ENCODE measurements at places on chromosomes 6 and 20.
A peak's percentile ranks its signal among the peaks of the same experiment; 100 is the strongest.

DNA sequence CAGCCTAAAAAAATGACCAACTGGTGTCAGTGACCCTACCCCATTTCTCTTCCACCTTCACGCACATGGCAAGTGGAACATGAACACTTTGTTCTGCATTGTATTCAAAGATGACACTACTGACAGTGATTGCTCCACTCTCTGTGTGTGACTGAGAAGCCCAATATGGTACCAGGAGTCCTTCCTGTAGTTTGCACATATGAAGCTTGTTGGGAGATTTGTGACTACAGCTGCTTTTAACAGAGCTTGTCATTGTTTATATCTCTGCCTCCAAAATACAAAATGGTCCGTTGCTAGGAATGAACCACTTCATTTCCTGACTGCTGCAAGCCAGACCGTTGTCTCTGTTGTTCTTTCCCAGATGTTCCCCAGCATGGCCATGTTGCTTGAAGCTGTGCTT, 140.3 kb upstream of the TCF21 start:
- no peak for DNase-seq

DNA sequence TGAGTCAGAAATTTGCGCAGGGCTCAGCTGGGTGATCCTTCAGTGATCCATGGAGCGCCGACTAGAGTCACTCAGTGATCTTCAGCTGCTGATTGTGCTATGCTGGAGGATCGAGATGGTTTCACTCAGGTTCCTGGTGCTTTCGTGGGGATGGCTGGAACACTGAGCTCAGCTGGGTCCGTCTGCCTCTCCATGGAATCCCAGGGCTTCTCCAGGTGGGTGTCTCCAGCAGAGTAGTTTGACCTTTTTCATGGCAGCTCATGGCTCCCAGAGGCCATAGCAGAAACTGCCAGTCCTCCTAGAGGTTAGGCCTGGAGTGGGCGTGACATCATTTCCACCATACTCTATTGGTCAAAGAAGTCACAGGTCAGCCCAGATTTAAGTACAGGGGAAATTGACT, 88.8 kb upstream of the SIRPA start:
- no peak for DNase-seq

GRCh38 chr6:52887910-52888524, 21.5 kb downstream of the GSTA3 start:
- DNase-seq = no peak

GRCh38 chr6:50823094-50823920, 4.6 kb downstream of the TFAP2B start:
- DNase-seq = no peak

DNA sequence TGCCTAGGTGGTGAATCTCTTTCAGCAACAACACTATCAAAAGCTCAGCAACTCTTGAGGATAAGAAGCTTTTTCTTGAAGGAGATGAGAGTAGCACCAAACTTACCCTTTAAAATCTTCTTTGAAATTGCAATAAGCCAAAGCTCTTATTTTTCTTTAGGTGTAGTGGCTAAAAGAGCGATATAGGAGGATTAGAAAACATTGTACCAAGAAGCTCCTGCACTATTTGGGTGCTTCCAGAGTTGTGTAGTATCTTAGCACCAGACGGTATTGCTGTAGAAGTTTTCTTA, 1.2 kb downstream of the FUT9 start:
- DNase-seq = no peak

DNA sequence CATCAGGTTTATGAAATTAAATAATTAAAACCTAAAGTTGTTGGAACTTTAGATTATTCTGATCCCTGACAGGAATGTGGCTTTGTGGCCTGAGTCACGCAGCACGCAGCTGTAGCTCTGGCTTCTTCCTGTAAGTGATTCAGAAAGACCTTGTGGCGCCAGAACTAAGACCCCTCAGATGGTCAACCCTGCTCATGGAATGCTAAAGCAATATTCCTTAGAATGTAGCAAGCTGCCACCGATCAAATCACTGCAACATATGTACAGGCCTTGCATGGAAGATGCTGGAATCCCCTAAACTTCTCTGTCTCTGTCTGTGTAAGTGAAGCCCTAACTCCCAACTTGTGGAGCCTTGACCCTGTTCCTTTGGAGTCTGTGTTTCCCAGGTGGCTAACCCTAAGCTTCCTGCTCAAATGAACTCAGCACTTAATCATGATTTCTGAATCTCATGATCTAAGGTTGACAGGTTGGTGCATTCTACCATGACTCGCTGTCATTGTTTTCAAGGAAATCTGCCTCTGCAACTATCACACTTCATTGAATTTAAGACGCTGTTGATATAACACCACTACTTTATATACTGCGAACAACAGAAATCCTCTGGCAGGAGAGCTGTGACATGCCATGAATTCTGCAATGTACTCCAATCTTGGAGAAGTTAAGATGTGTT, 111.2 kb upstream of the CST7 start:
- DNase-seq = no peak

DNA sequence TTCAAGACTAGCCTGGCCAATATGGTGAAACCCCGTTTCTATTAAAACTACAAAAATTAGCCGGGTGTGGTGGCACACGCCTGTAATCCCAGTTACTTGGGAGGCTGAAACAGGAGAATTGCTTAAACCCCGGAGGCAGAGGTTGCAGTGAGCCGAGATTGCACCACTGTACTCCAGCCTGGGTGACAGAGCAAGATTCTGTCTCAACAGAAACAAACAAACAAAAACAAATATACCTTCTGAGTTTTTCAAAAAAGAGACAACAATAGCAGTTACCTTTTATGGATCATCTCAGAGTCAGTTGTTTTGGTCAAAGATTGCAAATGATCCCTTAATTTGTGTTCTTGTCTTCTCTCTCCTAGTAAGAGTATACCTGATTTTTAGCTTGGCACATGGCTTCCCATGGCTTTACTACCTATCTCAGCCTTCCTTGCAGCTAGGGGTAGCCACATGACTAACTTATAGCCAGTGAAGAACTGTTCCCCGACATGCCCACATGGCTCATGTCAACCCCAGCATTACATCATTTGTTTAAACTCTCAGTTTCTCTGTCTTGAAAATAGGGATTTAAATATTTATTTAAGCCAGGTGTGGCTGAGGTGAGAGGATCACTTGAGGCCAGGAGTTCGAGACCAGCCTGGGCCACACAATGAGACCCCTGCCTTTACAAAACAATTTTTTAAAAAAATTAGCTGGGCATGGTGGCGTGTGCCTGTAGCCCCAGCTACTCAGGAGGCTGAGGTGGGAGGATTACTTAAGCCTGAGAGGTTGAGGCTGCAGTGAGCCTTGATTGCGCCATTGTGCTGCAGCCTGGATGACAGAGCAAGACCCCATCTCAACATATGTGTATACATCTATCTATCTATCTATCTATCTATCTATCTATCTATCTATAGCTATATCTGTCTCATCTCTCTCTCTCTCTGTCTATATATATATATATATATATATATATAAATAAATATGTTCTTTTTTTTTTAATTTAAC, 25.0 kb upstream of the SLC9A8 start:
- DNase-seq = no peak

- no peak for DNase-seq
These were observed 232.0 kb downstream of the BCAS1 start for GRCh38 chr20:53838311-53838868.

- DNase-seq = no peak
These were observed 1.2 kb downstream of the DNMT3B start for GRCh38 chr20:32763202-32764004.

DNA sequence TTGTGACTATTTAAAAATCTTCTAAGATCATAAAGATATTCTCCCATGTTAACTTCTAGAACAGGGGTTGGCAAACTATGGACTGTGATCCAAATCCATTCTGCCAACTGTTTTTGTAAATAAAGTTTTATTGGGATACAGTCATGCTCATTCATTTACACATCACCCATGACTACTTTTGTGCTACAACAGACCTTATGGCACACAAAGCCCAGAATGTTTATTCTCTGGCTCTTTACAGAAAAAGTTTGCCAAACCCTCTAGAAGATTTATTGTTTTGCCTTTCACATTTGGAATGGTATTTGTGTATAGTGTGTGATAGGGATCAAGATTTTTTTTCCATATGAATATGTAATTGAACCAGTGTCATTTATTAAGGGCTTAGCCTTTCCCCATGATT, 341.7 kb downstream of the CD83 start:
- DNase-seq = no peak

- DNase-seq = no peak
These were observed 1.7 kb downstream of the CAP2 start for GRCh38 chr6:17395112-17395511.

DNA sequence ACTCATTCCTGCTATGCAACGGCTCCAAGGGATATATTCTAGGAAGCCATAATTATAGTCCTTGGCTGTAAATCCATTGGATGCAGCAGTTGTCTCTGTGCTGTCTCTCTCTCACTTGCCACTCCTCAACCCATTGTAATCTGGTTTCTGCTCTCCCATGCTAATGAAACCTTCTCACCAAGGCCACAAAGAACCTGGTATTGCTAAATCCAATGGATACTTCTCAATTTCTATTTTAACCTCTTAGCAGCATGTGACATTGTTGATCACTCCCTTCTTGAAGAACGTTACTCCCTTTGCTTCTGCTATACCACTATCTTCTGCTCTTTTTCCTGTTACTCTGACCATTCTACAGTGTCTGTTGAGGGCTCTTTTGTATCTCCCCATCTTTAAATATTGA, 39.8 kb upstream of the GCLC start:
- DNase-seq = no peak

DNA sequence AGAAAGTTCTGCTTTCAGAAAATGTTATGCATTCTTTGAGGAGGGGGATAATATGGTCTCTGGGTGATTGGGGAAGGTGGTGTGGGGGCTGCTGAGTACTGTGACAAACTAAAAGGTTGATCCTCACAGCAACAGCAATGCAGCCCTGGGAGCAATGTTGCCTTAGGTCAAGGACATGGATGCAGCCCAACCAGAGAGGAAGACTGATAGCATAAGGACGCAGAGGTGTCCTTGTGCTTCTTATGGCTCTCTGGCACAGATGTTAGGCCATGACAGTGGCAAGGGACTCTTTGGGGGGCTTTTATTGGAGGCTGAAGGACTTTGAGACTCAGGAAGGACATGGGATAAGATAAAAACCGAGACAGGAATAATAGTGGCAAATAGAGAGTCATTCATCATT, 186.2 kb upstream of the PHACTR1 start:
- no peak for DNase-seq

DNA sequence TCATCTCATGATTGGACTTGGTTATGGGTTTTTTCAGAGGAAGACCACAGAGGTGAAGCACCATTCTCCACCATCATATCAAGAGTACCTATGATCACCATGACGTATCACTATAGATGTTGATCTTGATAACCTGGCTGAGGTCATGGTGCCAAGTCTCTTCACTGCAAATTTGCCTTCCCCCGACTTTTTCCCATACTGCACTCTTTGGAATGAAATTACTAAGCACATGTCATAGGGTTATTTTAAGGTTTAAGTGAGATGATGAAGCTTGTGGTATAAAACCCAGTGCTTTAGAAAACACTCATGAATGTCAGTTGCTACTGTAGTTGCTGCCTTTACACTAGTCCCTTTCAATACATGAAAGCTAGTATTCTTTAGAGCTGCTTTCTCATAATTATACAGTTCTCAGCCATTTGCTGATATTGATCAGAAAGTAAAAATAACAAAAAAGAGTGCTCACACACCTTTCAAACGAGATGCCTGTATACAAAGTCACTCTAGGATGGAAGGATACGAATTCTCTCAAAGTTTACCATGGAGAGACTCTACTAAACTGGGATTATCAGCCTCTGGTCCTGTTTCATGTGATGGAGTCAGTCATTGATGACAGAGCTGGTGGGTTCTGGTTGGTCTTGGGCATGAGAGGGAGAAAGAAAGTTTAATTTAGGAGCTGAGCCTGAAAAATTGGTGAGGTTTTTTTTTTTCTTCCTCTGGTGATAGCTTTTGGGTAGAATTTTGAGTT, 228.1 kb downstream of the PRL start:
- no peak for DNase-seq

GRCh38 chr6:7201732-7202541, 94.2 kb downstream of the RREB1 start:
- DNase-seq = no peak

- DNase-seq = peak; percentile 24
These were observed 31.4 kb upstream of the MARCKS start for GRCh38 chr6:113825781-113826180.

- no peak for DNase-seq
These were observed 14.5 kb downstream of the PCIF1 start for GRCh38 chr20:45948742-45949541.

- no peak for DNase-seq
These were observed 204.5 kb downstream of the SYNDIG1 start for GRCh38 chr20:24673678-24674570.

DNA sequence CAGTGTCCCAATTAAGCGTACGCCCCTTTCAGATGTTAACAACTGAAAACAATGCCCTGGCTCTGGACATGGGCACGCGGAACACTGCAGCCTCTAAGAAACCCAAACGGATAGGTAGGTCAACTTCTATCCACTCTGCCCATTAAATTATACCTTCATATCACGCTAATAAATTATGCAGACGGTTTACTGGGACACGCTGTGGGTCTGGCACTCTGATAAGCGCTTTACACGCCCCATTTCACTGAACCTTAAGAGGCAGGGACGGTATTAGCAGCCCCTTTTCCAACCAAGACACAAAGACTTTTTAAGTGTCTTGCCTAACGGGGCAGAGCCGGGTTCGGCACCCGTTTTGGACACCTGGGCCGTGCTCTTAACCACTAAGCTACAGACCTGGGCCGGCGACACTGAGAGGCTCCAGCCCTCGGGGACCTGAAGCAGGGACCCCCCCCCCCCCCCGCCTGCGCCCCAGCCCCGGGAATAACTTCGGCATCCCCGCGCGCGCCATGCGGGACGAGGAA, 744 bp downstream of the STAU1 start:
- no peak for DNase-seq

DNA sequence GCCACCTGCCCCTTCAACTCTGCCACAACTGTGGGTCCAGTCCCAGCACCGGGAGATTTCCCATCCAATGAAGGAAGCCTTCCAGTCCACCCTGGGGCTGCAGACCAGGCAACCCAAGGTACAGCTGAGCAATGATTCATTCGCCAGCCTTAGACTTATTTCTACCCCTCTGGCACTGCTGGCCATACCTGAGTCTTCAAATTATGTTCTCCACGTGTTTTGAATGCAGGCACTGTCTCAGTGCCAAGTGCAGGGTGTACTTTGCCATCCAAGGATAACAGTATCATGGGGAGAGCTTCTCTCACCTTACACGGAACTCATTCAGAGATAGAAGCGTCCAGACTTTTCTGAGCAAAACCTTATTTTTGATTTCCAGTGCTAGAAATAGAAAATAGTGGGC, 175.6 kb downstream of the ZFP64 start:
- no peak for DNase-seq
